ENCODE measurements at places on chromosomes 4 and X. TPM values are rescaled to one million over a fixed set of nuclear protein-coding genes. Genes with fewer than 3 reads are reported as not detected.

GRCh38 chrX:70433848-70434351, 10.7 kb upstream of the DLG3 start:
- DNase-seq, result peak; percentile 70

DNA sequence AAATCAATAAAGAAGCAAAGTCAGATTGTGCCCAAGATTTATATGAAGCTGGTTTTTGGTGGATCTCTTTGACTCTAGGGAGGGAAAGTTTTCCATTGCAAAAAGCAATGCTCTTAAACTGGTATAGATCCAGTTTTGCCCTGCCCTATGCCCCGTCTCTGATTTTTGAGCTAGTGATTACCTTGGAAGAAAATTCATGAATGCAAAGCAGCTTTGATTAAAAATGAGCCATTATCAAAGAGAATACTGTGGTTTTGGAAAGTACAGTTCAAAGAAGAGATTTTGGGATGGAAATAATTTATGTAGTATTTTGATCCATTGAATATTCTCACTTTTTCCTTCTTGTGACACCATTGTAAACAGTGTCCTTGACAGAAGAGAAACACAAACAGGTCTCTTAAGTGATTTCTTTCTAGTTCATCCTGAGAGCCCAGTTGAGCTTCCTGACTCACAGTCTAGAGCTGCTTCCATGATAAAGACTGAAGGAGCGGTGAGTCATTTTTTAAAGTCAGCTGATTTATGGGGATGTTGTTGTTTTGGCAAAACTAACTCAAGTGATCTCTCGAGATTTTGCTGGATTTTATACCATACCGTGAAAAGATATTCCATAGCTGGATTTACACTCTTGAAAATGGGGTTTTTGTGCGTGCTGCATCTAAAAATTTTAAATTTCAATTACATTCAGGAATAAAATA, 76.7 kb downstream of the AFF1 start:
- no peak for DNase-seq

- no peak for DNase-seq
Measured at GRCh38 chr4:24594887-24595286, 10.5 kb upstream of the DHX15 start.

DNA sequence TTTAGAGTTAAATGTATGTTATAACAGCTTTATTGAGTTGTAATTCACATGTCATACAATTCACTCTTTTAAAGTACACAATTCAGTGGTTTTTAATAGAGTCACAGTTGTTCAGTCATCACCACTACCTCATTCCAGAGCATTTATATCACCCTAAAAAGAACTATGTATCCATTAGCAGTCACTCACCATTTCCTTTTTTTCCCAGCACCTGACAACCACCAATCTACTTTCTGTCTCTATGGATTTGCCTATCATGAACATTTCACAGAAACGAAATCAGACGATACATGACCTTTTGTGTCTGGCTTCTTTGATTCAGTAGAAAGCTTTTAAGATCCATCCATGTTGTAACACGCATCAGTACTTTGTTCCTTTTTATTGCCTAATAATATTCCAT, 52.9 kb upstream of the FRAS1 start:
- DNase-seq, result no peak

GRCh38 chrX:55213381-55213780, 6.8 kb upstream of the PAGE5 start:
- DNase-seq, result no peak

The MAGEC2 gene
- total RNA-seq, result not detected

DNA sequence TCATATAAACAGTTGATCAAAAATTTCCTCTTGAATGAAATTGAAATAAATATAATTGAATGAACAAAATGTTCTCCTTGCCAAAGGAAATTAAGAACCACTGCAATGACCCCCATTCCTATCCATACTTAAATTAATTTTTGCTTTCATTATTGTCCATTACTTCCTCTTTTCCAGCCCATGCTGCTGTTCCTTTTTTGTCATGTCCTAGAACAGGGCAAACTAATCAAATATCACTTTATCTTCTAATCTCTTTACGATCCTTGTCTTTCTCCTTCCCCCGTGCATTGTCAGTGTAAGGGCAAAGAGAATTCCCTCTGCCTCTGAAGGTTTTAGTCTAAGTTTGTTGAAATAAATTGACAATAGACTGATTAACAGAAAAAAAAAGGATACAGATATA, 203.0 kb downstream of the CENPC start:
- DNase-seq, result no peak

The PHEX gene
- 2.0 TPM for total RNA-seq

- DNase-seq, result no peak
Measured at GRCh38 chrX:44299177-44299576, 44.3 kb downstream of the EFHC2 start.

DNA sequence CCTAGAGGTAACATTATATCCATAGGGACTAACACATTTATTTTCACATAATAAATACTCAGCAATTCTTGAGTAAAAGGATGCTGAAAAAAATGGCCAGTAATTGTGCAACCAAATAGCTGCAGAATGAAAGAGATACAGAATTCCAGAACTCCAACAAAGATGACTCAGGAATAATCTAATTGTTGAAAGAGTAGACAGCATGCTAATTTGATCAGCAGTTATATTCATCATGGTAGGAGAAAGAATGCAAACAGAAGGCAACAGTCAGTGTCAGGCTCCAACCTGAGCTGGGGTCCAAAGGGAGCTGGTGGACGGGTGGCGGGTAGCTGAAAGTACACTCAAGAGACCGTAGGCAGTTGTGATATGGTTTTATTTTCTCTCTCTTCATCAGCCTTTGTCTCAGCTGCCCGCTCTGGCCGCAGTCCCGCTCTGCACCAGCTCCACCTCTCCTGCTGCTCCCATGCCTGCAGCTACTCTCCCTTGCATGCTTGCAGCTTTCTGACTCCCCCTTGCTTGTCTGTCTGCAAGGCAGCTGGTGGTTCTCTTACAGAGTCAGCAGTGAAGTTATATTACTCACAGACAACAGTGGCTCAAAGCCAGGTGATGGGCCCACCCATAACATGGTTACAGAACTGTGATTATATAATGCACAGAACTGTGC, 1150.1 kb downstream of the STIM2 start:
- no peak for DNase-seq

The SETD7 gene
- 28.5 TPM for total RNA-seq

The FRMPD3 gene
- 1.6 TPM for total RNA-seq

- DNase-seq, result no peak
Measured at GRCh38 chrX:45758738-45759397, 558.2 kb upstream of the DIPK2B start.

The SASH3 gene
- total RNA-seq, result 0.82 TPM

DNA sequence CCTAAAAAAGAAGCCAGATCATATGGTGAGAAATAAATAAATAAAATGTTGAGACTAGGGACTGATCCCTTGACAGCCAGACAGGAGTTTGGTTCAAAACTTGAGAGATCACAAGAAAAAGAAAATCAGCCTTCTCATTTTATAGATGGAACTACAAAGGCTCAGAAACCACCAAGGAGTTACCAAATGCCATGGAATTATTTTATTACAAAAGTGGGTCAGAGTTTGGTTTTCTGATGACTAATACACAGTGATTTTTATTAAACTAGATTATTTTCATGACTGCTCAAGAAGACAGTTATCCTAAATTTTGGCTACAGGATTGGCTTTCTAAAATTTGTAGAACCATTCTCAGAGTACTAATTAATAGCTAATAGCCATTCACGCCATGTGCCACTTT, 6.2 kb downstream of the CXCL1 start:
- DNase-seq, result no peak

- DNase-seq, result no peak
Measured at GRCh38 chr4:107261241-107261874, 225.2 kb upstream of the DKK2 start.

The KDR gene
- total RNA-seq, result 11.0 TPM

The PDGFRA gene
- 64.0 TPM for total RNA-seq

- DNase-seq, result no peak
Measured at GRCh38 chr4:177640864-177641263, 198.6 kb upstream of the AGA start.

GRCh38 chr4:173490817-173491528, 39.1 kb downstream of the HAND2 start:
- DNase-seq, result no peak

The SORCS2 gene
- 4.9 TPM for total RNA-seq

The PAGE5 gene
- total RNA-seq, result not detected

GRCh38 chr4:177161781-177162180, 147.9 kb upstream of the NEIL3 start:
- no peak for DNase-seq

The PAGE2 gene
- total RNA-seq, result not detected

DNA sequence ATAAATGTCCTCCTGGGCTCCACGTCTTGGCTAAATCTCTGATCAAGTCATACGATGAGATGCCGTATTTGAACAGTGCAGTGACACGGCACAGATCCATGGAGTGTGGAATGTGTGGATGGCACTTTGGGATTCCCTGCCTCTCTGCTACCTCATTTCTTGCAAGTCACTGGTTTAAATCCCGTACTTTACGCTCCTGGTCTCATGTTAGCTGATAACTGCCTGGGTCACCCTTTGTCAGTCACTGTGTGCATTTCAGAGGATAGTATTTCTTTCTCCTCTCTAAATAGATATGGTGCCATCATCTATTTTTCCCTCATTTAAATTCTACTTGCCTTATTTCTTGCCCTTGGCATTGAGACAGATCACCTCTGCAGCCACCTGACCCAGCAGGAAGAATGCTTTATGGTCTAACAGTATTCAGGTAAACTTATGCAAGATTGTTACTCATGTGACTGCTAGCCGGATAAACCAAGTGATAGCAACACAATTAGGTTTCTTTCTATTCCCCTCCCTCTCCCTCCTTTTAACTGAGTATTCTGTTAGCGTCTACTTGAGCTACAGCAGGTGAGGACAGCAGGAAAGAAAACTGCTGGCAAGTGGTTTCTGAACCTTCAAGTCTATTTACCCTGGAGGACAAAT, 2.8 kb downstream of the EGF start:
- DNase-seq, result no peak

DNA sequence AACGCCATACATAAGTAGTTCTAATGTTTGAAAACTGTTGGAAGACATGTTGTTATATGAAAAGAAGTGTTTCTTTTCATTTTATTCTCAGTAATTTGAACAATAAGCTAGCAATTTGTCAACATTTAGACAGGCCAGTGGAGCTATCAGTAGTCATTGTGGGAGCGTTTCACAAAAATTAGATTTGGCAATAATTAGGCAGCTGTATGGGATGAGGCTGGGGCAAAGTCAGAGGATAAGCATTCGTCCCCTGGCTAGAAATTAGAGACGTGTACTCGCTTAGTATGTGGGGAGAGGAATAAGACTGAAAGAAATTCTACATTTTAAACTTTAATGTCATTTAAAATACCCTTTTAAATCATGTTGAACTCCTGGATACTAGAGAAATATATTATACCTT, 70.6 kb downstream of the TMEM144 start:
- DNase-seq, result no peak

GRCh38 chrX:110373310-110373709, 14.7 kb downstream of the RTL9 start:
- DNase-seq, result no peak

Measured in frontal cortex (tissue), 4 donors.